SJCRH30 (cell line): ENCODE measurements at places on chromosomes 5 and 9. TPM values are rescaled to one million over a fixed set of nuclear protein-coding genes. Genes with fewer than 3 reads are reported as not detected.

- DNase-seq, result no peak
Measured at GRCh38 chr5:8136271-8136670, 267.3 kb downstream of the MTRR start.

DNA sequence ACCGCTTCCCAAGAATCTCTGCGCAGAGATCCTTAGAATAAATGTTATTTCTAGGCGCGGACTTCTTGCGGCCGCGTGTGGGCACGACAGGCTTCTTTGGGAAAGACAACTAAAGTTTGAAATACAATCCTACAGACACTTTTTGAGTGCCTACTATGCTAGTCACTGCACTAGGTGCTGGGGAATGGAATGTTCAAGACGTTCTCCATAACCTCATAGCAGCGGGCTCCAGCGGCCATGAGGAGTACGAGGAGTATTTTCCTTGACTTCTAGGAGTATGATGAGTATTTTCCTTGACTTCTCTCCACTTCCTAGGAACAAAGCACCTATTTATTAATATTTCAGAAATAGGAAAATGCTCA lies 636 bp upstream of the PWWP2A start:
- DNase-seq, result no peak

DNA sequence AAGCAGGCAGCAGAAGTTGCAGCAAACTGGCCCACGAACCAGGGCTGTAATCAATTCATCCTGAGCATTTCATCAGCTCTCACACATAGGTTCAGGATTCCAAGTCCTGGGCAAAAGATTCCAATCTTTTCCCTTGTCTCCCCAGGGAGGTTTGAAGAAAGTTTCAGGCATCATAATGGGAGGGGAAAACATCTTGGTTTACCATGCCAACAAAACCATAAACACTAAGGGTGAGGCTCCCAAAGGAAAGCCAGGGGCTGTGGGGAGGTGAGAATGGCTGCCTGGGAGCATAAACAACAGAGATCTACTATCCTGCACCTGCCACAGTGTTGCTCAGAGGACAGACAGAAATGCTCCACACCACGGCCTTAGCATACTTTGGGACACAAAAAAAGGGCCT lies 94.6 kb downstream of the SH3TC2 start:
- no peak for DNase-seq

- no peak for DNase-seq
Measured at GRCh38 chr9:96514800-96515158, 64.8 kb downstream of the HABP4 start.

DNA sequence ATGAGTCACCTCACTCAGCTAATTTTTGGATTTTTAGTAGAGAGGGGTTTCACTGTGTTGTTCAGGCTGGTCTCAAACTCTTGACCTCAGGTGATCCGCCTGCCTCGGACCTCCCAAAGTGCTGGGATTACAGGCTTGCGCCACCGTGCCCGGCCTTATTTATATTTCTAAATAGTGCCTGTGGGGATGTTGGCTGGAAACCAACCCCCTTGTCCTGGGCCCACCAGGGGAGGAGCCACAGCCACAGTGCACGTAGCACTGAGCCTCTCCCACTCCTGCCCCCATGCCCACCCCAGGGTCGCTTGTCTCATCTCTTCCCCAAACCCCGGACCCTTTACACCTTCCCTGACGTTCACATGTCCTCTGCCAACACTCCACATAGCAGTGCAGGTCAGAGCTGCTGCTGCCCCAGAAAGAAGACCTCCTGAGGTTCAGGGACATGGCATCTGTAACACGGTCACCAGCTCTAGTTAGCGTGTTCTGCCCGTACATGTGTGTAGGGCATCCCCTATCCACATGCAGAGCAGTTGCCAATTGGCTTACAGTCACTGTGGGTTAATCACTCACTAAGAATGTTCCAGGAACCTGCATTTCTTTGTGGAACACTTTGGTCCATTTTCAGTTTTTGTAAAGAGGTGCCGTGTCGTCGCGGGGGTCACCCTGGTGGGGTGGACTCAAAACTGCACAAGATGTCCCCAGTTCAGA lies 10.2 kb upstream of the MRPS2 start:
- DNase-seq, result no peak

DNA sequence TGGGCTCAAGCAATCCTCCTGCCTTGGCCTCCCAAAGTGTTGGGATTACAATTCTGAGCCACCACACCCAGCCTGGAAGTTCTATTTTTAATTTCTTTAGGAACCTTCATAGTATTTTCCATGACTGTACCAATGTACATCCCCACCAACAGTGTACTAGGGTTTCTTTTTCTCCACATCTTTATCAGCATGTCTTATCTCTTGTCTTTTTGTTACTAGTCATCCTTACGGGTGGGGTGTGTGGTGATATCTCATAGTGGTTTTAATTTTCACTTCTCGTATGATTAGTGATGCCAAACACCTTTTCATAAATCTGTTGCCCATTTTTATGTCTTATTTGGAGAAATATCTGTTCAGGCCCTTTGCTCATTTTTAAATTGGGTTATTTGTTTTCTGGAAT lies 123.0 kb upstream of the MEF2C start:
- no peak for DNase-seq

DNA sequence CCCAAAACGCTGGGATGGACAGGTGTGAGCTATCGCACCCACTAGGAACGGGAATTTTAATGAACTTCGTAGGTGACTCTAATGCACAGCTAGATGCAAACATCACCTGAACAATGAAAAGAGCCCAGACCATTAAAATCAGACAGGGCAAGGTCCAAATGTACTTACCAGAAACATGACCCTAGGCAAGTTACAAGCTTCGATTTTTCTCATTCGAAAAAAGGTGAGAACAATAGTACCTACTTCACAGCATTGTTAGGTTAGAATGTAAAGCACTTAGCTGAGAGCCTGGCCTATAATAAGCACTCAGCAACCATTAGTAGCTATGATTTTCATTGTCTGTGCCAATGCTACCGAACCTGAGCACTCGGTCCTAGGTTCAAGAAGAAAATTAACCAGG lies 5.8 kb upstream of the KLHL3 start:
- DNase-seq, result no peak

DNA sequence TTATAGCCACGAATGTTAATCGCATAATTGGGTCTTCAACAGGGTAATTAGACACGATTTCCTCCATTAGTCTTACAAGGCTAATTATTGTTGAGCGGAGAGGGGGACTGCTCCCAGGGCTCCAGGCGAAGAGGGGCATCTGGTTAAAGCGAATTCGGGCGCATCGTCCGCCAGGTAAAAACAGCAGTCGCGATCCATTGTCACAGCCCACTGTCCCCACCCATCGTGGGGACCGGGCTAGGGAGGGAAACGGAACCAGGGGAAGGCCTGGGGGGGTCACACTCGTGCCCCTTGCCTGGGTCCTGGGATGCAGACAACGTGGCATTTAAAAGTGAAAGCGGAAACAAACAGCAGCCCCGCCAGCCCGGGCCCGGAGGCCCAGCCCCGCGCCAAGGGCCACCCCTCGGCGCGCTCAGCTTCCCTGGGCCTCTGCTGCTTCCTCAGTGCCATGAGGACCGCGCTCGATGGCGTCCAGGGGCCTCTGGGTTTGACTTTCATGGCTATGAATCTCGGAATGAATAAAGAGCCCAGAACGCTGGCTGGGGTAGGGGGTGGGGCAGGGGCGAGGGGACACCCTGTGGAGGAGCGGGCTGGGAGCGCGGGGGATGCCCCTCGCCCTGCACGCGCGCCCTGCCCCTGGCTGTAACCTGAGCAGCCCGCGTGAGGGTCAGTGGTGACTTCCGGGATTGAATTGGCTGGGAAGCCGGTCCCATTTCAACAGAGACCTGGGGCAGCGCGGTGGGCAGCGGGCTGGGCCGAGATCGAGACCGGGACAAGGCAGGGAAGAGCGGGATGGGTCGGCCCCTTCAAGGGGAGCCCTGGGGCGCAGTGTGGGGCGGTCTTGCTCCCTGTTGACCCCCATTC lies 99.9 kb downstream of the GTF3C4 start:
- DNase-seq, result no peak

DNA sequence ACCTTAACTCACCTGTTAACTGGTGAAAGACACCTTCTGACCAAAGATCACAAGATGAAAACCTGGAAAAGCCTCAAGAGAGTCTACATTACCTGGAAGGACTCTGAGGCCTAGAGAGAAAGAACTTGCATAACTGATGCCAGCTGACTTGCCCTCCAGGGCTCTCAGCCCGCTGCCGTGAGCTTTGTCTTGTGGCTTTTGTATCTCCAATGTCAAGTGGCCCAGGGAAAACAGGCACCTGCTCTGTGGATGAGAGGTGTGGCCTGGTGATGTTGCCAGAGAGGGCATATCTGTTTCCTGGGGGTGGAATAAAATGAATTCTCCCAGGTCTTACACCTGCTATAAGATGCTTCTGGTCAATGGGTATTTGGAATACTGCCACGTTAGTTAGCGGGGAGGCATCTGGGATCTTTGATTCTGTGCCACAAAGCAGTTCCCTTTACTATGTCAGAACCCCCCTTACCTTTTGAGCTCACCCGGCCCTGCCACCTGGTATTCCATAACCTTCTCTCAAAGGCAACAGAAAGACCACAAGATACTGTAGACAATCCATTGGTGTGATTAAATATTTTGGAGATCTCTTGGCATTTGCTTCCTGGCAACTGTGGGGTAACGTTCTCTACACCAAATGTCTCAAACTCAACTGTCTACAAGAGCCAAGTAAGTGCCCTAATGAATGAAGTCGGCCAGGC lies 54.9 kb upstream of the N4BP3 start:
- DNase-seq, result no peak

- DNase-seq, result no peak
Measured at GRCh38 chr9:136868644-136869043, 2.5 kb upstream of the EDF1 start.

DNA sequence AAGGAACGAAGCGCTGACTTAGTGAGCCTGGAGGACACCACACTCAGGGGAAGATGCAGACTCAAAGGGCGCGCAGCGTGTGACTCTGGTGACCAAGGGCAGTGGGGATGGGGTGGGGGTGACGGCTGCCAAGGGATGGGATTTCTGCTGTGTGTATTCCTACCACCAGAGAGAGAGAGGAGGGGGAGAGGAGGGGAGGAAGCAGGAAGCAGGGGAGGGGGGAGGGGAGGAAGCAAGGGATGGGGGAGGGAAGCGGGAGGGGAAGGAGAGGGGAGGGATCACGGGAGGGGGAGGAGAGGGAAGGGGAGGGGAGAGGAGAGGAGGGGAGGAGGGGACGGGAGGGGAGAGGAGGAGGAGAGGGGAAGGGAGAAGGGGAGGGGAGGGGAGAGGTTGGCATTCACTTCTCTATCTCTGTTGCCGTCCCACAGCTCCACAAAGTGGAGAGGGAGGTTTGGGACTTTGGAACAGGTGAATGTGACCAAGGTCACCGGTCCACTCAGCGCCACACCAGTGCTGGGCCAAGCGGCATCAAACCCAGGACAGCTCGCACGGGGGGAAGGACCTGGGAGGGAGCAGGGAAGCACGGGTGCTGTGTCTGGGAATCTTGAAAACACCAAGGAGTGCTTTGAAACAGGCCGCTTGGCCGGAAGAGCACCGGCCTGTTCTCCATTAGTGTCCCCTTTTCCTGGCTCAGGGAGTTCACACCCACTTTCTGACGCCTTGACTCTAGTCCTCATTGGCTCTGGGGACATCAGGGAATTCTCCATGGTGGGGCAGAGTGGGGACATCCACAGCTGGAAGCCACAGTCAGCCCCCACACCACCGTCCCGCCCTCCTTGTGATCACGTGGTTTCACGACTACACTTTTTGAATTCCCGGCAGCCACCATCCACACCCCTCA lies 77.4 kb downstream of the VAV2 start:
- DNase-seq, result no peak

DNA sequence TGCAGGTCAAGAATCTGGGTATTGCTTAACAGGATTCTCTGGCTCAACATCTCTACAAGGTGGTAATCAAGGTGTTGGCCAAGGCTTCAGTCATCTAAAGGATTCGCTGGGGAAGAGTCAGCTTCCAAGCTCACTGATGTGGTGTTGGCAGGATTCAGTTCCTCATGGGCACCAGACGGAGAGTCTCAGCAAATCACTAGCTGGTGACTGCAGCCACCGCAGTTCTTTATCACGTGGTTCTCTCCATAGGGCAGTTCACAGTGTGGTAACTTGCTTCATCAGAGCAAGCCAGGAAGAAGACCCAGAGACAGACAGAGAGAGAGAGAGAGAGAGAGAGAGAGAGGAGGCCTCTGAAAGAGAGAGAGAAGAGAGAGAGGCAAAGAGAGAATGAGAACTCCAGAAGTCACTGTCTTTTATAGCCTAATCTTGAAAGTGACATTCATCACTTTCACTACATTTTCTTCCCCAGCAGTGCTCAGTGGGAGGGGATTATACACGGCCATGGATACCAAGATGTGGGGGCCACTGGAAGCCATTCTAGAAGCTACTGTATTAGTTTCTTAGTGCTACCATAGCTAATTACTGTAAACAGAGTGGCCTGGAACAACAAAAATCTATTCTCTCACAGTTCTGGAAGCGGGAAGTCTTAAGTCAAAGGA lies 109.2 kb upstream of the SMIM23 start:
- no peak for DNase-seq

DNA sequence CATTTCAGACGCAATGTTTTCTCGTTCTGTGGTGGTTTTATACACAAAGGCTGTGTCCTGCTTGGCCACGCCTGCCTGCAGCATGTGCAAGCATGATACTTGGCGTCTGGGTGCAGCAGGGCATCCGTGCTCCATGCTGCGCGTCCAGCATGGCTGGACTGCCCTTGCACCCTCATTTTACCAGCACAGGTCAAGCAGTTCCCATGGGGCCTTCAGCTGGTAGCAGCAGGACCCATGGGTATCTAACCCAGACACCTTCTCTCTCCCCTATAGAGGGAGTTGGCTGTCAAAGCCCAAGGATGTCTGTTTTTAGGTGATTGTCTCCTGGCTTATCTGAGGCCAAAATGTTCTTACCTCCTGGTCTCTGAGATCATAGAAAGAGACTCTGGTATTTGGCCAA lies 158.3 kb upstream of the PITX1 start:
- DNase-seq, result no peak

GRCh38 chr9:79127661-79128060 lies 444.1 kb upstream of the TLE4 start:
- no peak for DNase-seq

- DNase-seq, result no peak
Measured at GRCh38 chr9:15277400-15278090, 29.5 kb downstream of the TTC39B start.

GRCh38 chr5:147887930-147888329 lies 9.4 kb downstream of the SCGB3A2 start:
- no peak for DNase-seq

The MARCHF11 gene
- total RNA-seq, result not detected in 2 replicates

The ZCCHC7 gene
- total RNA-seq, result 18.3 and 19.5 TPM in 2 replicates

The REEP2 gene
- 4.9 and 8.5 TPM in 2 replicates for total RNA-seq

The OR1Q1 gene
- total RNA-seq, result not detected in 2 replicates

The PCDHB4 gene
- 0.25 and 0.42 TPM in 2 replicates for total RNA-seq

The SLC46A2 gene
- total RNA-seq, result not detected in 2 replicates

The SAPCD2 gene
- 69.7 and 71.0 TPM in 2 replicates for total RNA-seq

The PCDHA1 gene
- not detected in 2 replicates for total RNA-seq

The ARL14EPL gene
- total RNA-seq, result 0.06 and 0.66 TPM in 2 replicates

The BNC2 gene
- 13.1 and 16.1 TPM in 2 replicates for total RNA-seq
